ENCODE measurements at places on chromosomes 12 and 14.

- no peak for DNase-seq
Measured at GRCh38 chr12:18837505-18837904, 99.6 kb downstream of the CAPZA3 start.

DNA sequence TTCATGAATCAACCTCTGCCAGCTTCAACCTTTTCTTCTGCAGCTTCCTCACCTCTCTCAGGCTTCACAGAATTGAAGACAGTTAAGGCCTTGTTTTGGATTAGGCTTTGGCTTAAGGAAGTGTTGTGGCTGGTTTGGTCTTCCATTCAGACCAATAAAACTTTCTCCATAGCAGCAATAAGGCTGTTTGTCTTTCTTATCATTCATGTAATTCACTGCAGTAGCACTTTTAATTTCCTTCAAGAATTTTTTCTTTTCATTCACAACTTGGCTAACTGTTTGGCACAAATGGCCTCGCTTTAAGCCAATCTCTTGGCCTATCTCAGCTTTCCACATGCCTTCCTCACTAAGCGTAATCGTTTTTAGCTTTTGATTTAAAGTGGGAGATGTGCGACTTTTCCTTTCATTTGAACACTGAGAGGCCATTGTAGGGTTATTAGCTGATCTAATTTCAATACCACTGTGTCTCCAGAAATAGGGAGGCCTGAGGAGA, 229.5 kb downstream of the IPO8 start:
- no peak for DNase-seq

DNA sequence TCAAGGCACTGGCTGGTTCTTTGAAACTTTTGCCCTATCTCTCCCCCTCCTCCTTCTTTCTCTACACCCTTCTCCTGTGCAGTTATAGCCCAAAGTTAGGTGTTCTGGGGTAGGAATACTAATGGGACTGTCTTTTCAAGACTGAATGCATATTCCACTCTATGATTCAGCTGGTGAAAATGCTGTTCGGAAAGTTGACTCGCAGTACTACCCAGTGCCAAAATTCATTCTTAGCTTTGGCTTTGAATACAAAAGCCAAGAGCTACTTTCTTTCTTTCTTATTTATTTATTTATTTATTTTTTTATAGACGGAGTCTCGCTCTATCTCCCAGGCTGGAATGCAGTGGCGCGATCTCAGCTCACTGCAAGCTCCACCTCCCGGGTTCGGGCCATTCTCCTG, 249.2 kb downstream of the ETNK1 start:
- DNase-seq = no peak

- DNase-seq = no peak
Measured at GRCh38 chr12:117140397-117141096, 41.3 kb upstream of the TESC start.

GRCh38 chr12:115934046-115934445, 343.4 kb downstream of the MED13L start:
- DNase-seq = no peak

DNA sequence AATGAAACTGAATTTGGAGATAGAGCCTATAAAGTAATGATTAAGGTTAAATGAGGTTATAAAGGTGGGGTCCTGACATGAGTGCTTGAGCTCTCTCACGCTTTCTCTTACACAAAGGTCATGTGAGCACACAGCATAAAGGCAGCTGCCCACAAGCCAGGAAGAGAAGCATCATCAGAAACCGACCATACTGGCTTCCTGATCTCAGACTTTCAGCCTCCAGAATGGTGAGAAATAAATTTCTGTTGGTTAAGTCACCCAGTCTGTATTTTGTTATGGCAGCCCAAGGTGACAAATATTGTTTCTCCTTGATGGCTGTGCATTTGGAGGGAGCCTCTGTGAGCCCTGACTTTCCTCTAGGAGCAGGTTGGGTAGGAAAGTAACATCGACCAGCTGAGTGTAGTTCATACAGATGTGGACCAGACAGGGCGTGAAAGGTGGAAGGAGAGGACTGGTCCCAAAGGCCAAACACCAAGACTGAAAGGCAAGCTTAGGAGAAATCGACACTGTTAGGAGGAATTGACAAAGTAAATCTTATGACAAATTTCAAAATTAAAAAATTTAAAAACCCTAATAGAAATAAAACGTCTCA, 97.6 kb upstream of the SLC38A2 start:
- no peak for DNase-seq

DNA sequence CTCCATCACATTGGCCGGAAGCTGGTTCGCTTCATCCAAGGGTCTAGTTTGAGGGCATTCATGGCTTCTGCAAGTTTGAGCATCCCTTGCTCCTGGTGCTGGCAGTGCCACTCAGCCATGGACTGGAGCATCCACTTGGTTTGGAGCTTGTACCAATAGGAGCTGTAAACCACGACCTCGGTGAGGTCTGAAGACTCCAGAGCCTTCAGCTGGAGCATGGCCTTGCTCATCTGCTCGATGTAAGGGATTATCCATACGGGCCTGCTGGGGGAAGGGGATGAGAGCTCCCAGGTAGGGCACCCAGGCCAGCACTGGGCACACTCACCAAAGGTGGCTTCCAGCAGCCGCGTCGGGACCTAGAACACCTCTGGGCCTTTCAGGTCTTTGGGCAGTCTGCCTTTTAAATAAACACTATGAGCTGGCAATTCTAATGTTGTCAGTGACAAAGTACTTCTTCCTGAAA, 13.5 kb downstream of the FOS start:
- no peak for DNase-seq

DNA sequence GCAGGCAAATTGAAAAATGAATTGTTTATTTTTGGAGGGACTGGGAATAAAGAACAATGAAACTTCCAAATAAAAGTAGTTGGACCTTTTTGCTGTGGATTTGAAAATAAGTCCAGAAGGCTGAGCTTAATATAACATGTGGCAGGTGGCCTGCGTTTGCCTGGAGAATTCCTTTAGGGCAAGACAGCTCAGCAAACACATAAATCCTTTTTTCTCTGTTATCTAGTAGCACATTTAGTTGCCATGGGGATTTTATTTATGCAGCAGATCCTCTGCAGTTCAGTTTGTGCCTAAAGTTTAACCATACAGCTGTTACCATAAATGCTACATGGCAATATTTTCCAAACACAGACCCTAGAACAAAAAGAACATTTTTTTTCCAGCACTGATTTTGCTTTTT, 180.0 kb downstream of the NPAS3 start:
- no peak for DNase-seq

DNA sequence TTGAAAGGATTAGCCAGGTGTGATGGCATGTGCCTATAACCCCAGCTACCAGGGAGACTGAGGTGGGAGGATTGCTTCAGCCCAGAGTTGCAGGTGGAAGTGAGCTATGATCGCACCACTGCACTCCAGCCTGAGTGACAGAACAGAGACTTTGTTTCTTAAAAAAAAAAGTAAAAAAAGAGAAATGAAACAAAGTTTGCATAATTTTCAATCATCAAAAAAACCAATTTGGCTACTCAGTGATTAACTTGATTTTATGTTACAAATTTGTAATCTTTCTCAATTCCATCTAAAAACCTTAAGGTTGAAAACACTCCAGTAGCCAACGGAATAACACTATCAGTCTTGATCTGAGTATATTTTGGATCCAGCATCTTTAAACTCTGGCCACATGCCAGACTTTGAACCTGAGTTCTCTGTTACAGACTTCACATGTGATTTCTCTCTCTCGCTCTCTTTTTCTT, 12.6 kb upstream of the DENND5B start:
- DNase-seq = no peak

DNA sequence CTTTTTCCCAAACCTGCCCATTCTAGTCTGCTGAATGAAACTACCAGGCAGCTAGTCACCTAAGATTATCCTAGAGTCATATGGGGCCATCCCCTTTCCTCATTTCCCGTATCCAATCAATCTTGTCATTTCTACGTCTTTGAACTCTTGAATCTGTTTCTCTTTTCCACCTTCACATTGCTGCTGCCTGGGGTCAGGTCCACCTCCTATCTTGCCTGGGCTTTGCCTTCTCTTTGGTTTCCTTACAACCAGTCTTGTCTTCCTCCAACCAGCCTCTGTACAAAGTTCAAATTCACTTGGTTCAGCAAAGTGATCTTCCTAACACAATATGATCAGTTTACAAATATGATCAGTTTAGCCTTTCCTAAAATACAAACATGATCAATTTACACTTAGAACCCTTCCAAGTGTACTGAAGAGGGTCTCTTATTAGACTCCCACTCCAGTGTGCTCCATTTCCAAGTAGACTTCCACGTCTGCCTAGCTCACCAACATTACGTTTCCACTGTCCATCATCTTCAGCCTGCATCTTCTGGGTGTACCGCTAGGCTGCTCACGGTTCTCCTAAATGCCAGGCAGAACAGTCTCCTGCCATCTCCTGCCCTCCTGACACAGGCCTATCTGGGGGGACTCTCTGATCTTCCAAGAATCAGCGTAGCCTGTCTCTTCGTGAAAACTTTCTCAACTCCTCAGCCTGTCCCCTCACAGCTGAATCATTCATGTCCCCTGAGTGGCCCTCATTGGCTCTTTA, 4.1 kb upstream of the ACVR1B start:
- no peak for DNase-seq

- no peak for DNase-seq
Measured at GRCh38 chr12:80268924-80269749, 169.8 kb downstream of the OTOGL start.

DNA sequence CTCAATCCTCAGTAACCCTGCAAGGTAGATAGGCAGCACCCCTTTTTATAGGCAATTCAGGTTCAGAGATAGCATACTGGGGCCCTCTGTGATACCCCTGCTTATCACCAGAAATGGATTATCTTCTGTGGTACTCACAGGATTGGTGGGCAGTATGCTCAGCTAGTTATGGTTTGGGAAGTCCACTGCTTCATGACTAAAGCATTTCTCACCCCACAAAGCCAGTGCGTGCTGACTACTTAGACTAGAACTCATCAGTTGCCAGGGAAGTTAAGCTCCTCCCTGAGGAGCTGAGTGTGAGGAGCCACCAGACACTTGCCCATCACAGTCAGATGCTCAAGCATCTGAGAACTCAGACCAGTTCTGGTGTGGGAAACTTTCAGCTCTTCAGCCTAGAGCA, 76.3 kb downstream of the SCAF11 start:
- DNase-seq = no peak

DNA sequence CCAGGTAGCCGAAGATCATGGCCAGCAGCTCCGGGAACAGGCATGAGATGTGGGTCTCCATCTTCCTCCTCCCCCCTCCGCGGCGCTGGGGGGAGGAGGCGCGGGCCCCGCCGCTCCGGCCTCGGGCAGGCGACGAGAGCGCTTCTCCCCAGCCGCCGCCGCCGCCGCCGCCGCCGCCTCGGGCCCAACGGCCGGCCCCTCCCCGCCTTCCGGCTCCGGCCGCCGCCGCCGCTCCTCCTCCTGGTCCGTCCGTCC, 448 bp downstream of the FBXL14 start:
- DNase-seq = no peak

GRCh38 chr12:14880890-14881453, 4.7 kb downstream of the MGP start:
- DNase-seq = no peak

DNA sequence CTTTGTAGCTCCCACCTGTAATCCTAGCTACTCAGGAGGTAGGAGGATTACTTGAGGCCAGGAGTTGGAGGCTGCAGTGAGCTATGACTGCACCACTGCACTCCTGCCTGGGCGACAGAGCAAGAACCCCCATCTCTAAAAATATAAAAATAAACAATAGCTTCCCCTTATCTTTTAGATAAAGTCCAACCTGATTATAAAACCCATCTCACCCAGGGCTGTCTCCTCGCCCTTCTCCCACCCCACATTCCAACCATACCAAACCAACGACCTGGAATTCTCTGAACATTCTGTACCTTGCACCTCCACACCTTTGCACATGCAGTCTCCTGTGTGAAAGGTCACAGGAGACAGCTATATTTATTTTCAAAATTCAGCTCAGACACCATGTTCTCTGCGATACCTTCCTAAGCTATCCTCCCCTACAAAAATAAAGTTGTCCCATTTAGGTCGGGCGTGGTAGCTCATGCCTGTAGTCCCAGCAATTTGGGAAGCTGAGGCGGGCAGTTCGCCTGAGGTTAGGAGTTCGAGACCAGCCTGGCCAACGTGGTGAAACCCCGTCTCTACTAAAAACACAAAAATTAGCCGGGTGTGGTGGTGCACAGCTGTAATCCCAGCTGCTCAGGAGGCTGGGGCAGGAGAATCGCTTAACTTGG, 7.7 kb downstream of the SLC7A7 start:
- DNase-seq = no peak

GRCh38 chr12:40171501-40171900, 53.3 kb upstream of the LRRK2 start:
- DNase-seq = no peak

DNA sequence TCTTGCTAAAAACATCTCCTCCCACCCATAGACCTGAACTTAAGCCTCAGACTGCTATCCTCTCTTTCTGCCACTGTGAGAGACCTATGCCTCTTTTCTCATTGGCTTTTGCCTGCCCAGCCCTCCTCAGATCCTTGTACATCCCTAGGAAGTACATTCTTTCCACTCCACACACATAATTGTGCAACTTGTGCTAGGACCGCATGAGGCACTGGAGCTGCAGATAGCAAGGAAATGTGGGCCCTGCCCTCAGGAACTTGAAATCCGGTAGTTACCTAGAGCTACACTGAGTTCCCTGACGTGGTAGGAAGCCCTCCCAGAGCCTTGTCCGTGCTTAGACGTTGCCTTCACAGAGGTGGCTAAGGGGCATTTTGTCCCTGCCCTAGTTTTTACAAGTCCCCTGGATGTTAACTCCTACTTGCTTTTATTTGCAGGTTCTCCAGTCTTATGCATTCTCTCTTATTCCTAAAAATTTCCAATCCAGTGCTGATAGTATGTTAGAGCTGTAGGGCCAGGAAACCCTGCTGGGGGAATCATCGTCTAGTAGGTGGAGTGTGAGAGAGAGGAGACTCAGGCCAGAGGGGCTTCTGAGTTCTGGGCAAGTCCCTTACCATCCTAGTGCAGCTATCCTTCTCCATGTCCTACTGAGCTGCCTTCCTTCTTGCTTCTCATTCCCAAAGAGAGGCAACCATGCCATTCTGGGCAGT, 41.3 kb downstream of the NTF3 start:
- no peak for DNase-seq

- DNase-seq = no peak
Measured at GRCh38 chr12:6039894-6040601, 84.4 kb downstream of the VWF start.
